Vein endothelial cell (primary cell): ENCODE measurements at places on chromosomes 3 and 15. TPM values are rescaled to one million over a fixed set of nuclear protein-coding genes. Genes with fewer than 3 reads are reported as not detected.

The CPN2 gene
- total RNA-seq = not detected in 2 replicates

The CORO2B gene
- 4.2 and 4.6 TPM in 2 replicates for total RNA-seq

The UBA5 gene
- total RNA-seq = 24.0 and 26.8 TPM in 2 replicates

The ANKRD63 gene
- not detected in 2 replicates for total RNA-seq

The KNG1 gene
- total RNA-seq = not detected in 2 replicates

The FBN1 gene
- 103 and 127 TPM in 2 replicates for total RNA-seq

The KY gene
- not detected in 2 replicates for total RNA-seq

The HIGD2B gene
- not detected in 2 replicates for total RNA-seq

The IGF2BP2 gene
- 120 and 137 TPM in 2 replicates for total RNA-seq

The CPB1 gene
- not detected in 2 replicates for total RNA-seq

The ERICH6 gene
- not detected in 2 replicates for total RNA-seq

The THPO gene
- total RNA-seq = not detected in 2 replicates

The CCR3 gene
- not detected in 2 replicates for total RNA-seq

The TIMP4 gene
- total RNA-seq = 0.19 and 0.98 TPM in 2 replicates

The CHRFAM7A gene
- 1.6 and 3.3 TPM in 2 replicates for total RNA-seq
